ENCODE measurements at places on chromosomes 6 and 20.

- H3K36me3 ChIP-seq, result peaks cover 62% of the 10 kb centered on the region
- no peak overlapping the region for H3K4me3 ChIP-seq
- H3K27ac ChIP-seq, result peak overlapping the region; percentile 65
- H3K27me3 ChIP-seq, result no peaks in the 10 kb centered on the region
These were observed 60.2 kb downstream of the NOL4L start for GRCh38 chr20:32524829-32525501.

GRCh38 chr6:135141182-135141581, 39.9 kb upstream of the MYB start:
- no peaks in the 10 kb centered on the region for H3K27me3 ChIP-seq
- peak overlapping the region; percentile 33 for H3K27ac ChIP-seq
- H3K36me3 ChIP-seq, result no peaks in the 10 kb centered on the region
- H3K4me1 ChIP-seq, result peaks cover 27% of the 10 kb centered on the region
- DNase-seq, result no peak

- H3K27ac ChIP-seq, result no peak overlapping the region
- H3K27me3 ChIP-seq, result no peaks in the 10 kb centered on the region
- H3K4me3 ChIP-seq, result no peak overlapping the region
- no peaks in the 10 kb centered on the region for H3K4me1 ChIP-seq
These were observed 17.0 kb downstream of the UQCC2 start for GRCh38 chr6:33694401-33694931.

GRCh38 chr6:158153576-158153975, 14.5 kb downstream of the SERAC1 start:
- peaks cover 29% of the 10 kb centered on the region for H3K36me3 ChIP-seq
- no peaks in the 10 kb centered on the region for H3K4me1 ChIP-seq
- H3K27ac ChIP-seq, result no peak overlapping the region
- H3K4me3 ChIP-seq, result no peak overlapping the region

- DNase-seq, result no peak
- H3K4me3 ChIP-seq, result no peak overlapping the region
- H3K27me3 ChIP-seq, result peaks cover 14% of the 10 kb centered on the region
- no peak overlapping the region for H3K27ac ChIP-seq
These were observed 115.9 kb downstream of the QRSL1 start for GRCh38 chr6:106745197-106745770.

- peaks cover 34% of the 10 kb centered on the region for H3K4me1 ChIP-seq
- peaks cover 61% of the 10 kb centered on the region for H3K36me3 ChIP-seq
- no peak for DNase-seq
- H3K4me3 ChIP-seq, result no peak overlapping the region
- H3K27me3 ChIP-seq, result no peaks in the 10 kb centered on the region
These were observed 15.2 kb downstream of the DEF6 start for GRCh38 chr6:35312807-35313206.

- DNase-seq, result no peak
- no peak overlapping the region for H3K4me3 ChIP-seq
- no peaks in the 10 kb centered on the region for H3K36me3 ChIP-seq
- H3K27ac ChIP-seq, result no peak overlapping the region
These were observed 632 bp downstream of the PRKN start for GRCh38 chr6:162726947-162727321.

- H3K36me3 ChIP-seq, result no peaks in the 10 kb centered on the region
- no peak for DNase-seq
- H3K4me1 ChIP-seq, result no peaks in the 10 kb centered on the region
- H3K27me3 ChIP-seq, result no peaks in the 10 kb centered on the region
- H3K27ac ChIP-seq, result no peak overlapping the region
These were observed 18.4 kb downstream of the TIAM2 start for GRCh38 chr6:155013457-155013876.

DNA sequence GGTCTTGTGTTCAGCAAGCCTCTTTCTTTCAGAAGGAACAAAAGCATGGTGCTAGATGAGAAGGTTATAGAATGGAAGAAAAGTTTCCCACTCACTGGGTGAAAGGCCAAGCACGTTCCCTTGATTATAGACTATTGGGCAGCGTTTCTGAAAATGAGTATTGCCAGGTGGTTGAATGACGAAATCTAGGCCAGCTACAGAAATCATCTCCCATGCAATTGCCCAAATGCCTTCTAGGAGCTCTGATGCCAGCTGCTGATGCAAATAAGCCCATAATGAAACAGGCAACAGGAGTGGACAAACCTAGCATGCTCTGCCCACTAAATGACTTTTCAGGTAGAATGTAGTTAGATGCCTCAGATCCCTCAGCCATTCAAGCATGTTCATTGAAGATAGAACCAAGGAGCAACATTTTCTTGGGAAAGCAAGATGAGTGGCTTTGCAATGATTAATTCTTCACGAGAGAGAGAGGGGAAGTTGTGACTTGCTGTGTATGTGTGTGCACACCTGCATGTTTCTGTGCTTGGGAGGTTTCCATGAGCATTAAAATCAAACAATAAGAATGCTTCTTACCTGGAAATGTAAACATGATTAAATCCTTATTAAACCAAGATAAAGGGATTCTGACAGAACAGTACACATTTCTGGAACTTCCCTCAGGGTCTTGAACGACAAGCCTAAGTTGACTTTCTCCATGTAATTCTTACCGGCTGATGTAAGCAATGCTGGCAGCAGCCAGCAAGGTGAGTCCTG, 43.6 kb downstream of the ADTRP start:
- no peaks in the 10 kb centered on the region for H3K4me1 ChIP-seq
- H3K27me3 ChIP-seq, result no peaks in the 10 kb centered on the region
- DNase-seq, result no peak
- no peak overlapping the region for H3K27ac ChIP-seq
- no peaks in the 10 kb centered on the region for H3K36me3 ChIP-seq

GRCh38 chr6:129969064-129969463, 49.3 kb upstream of the L3MBTL3 start:
- DNase-seq, result no peak
- H3K27ac ChIP-seq, result no peak overlapping the region
- H3K36me3 ChIP-seq, result no peaks in the 10 kb centered on the region
- H3K4me3 ChIP-seq, result no peak overlapping the region

GRCh38 chr6:57069228-57069627, 20.8 kb upstream of the ZNF451 start:
- H3K36me3 ChIP-seq, result peaks cover 13% of the 10 kb centered on the region
- H3K4me1 ChIP-seq, result no peaks in the 10 kb centered on the region
- H3K4me3 ChIP-seq, result no peak overlapping the region
- no peaks in the 10 kb centered on the region for H3K27me3 ChIP-seq
- H3K27ac ChIP-seq, result no peak overlapping the region
- no peak for DNase-seq

- H3K27ac ChIP-seq, result no peak overlapping the region
- no peaks in the 10 kb centered on the region for H3K36me3 ChIP-seq
- peaks cover 2% of the 10 kb centered on the region for H3K27me3 ChIP-seq
- no peak overlapping the region for H3K4me3 ChIP-seq
These were observed 259.8 kb upstream of the FLRT3 start for GRCh38 chr20:14597206-14597715.

- H3K4me3 ChIP-seq, result no peak overlapping the region
- H3K27me3 ChIP-seq, result no peaks in the 10 kb centered on the region
- no peaks in the 10 kb centered on the region for H3K36me3 ChIP-seq
- no peak overlapping the region for H3K27ac ChIP-seq
These were observed 47.5 kb upstream of the CRISP1 start for GRCh38 chr6:49913636-49914375.

GRCh38 chr6:74631564-74631963, 574.3 kb downstream of the COL12A1 start:
- H3K36me3 ChIP-seq, result no peaks in the 10 kb centered on the region
- DNase-seq, result no peak
- H3K27me3 ChIP-seq, result no peaks in the 10 kb centered on the region
- H3K4me3 ChIP-seq, result no peak overlapping the region

- no peak overlapping the region for H3K27ac ChIP-seq
- H3K4me1 ChIP-seq, result no peaks in the 10 kb centered on the region
- H3K27me3 ChIP-seq, result peaks cover 3% of the 10 kb centered on the region
These were observed 171.6 kb upstream of the FBXL4 start for GRCh38 chr6:99119109-99120031.

DNA sequence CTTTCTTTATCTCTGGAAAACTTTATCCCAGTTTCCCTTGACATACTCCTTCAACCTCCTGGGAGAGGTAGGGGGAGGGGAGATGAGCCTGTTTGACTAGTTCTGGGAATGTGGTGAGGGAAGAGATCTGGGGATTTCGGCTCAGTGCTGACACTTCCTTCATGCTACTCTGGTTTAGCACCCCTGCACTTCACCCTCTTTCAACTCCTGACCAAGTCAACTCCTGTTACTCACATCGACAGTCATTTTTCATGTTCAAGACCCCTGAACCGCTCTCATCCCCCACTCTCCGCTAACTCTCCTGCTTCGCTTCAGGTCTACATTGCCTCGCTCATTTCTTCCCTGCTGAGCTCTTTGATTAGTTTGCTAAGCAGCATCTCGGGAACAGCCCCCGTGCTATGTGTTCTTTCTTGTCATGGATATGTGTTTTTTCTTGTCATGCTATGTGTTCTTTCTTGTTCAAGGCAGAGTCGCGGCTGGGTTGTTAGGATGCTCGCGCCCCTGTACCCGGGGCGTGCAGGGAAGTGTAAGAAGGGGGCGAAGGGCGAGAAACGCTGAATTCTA, 16.6 kb upstream of the TRIM27 start:
- no peak overlapping the region for H3K27ac ChIP-seq
- H3K4me3 ChIP-seq, result no peak overlapping the region
- H3K27me3 ChIP-seq, result peaks cover 8% of the 10 kb centered on the region
- DNase-seq, result no peak
- no peaks in the 10 kb centered on the region for H3K4me1 ChIP-seq
- no peaks in the 10 kb centered on the region for H3K36me3 ChIP-seq

DNA sequence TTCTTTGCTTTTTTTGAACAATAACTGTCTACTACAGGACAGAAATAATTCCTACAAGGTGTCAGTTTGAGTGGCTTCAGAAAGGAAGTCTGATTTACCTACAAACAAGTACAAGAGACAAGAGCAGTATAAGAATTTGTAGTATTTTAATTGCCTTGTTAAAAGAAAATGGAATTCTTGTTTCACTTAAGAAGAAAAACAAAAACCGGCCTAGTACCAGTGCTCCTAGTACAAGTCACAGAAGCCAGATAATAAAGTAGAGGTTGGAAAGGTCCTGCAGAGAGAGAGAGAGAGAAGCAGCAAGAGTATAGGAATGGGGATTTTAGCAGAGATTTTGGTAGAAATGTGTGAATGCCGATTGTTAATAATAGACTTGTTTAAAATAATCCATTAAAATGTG, 6.4 kb downstream of the TAB2 start:
- no peaks in the 10 kb centered on the region for H3K27me3 ChIP-seq
- H3K4me3 ChIP-seq, result no peak overlapping the region
- no peak for DNase-seq

DNA sequence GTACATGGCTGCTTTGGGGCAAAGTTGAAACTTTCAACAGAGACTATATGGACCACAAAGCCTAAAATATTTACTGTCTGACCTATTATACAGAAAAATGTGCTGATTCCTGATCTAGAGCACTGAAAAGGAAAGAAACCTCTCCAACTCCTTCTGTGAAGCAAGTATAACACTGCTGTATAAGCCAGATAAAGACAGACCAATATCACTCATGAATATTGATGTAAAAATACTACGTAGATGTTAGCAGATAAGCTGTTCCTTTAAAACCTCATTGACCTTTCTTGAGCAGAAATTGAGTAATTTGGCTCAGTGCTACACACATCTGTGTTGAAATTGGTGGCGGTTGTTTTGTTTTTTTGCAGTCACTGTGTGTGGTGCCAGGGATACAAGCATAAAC, 69.9 kb upstream of the HDAC2 start:
- no peak overlapping the region for H3K4me3 ChIP-seq
- no peaks in the 10 kb centered on the region for H3K27me3 ChIP-seq
- H3K27ac ChIP-seq, result no peak overlapping the region
- H3K36me3 ChIP-seq, result no peaks in the 10 kb centered on the region
- no peak for DNase-seq
- H3K4me1 ChIP-seq, result no peaks in the 10 kb centered on the region

DNA sequence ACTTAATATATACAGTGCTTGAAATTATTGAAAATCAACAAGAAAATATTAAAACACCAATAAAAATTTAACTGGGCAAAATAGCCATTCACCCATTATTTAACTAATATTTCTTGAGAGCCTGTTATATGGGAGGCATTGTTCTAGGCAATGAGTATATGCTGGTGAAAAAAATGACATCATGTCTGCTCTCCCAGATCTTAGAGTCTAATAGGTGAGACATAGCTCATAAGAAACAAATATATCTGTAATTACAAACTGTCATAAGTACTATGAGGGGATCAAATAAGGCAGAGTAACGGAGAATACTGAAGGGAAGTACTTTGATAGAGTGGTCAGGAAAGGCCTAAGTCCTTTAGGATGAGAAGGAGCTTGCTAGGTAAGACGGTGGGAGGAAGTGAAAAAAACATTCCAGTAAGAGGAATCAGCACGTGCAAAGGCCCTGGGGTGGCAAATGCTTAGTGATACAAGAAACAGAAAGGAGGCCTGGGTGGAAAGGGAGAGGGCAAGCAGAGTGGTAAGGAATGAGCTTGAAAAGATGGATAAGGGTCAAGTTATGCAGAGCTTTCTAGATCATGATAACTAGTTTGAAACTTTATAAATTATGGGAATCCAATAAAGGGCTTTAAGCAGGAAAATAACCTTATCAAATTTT, 12.2 kb upstream of the FYN start:
- H3K27ac ChIP-seq, result no peak overlapping the region
- no peaks in the 10 kb centered on the region for H3K4me1 ChIP-seq
- no peaks in the 10 kb centered on the region for H3K27me3 ChIP-seq

- no peaks in the 10 kb centered on the region for H3K4me1 ChIP-seq
- no peak for DNase-seq
- no peak overlapping the region for H3K4me3 ChIP-seq
- H3K27me3 ChIP-seq, result peaks cover 8% of the 10 kb centered on the region
These were observed 36.4 kb downstream of the GSTA4 start for GRCh38 chr6:52958546-52959255.

DNA sequence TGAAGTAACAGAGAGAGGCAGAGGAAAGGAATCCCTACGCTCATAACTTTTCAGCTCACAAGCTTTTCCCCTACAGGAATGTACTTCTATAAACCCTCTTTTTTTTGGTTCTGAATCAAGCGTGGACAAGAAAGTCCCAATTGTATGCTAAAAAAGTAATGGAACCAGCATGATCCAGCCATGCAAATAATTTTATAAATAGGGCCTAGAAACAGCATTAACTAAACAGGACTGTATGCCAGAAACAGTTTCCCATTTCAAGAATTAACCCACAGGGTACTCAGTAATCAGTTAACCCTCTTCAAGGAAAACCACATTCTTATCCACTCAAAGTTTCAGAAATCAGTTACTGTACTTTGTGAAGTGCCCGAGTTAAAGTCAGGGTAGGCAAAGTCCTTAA, 87.0 kb upstream of the HMGCLL1 start:
- H3K4me3 ChIP-seq, result no peak overlapping the region
- no peak overlapping the region for H3K27ac ChIP-seq
- no peaks in the 10 kb centered on the region for H3K4me1 ChIP-seq
- H3K27me3 ChIP-seq, result no peaks in the 10 kb centered on the region

- H3K27ac ChIP-seq, result no peak overlapping the region
- no peaks in the 10 kb centered on the region for H3K36me3 ChIP-seq
- H3K4me3 ChIP-seq, result no peak overlapping the region
- H3K27me3 ChIP-seq, result no peaks in the 10 kb centered on the region
- H3K4me1 ChIP-seq, result peaks cover 42% of the 10 kb centered on the region
These were observed 35.8 kb downstream of the RREB1 start for GRCh38 chr6:7143476-7143974.

All from DND-41 (cell line).